ENCODE measurements at places on chromosomes 3 and 15.

- DNase-seq, result no peak
These were observed 337.3 kb downstream of the LPP start for GRCh38 chr3:188491276-188491687.

GRCh38 chr3:29171043-29171990 lies 109.6 kb upstream of the RBMS3 start:
- DNase-seq, result no peak

DNA sequence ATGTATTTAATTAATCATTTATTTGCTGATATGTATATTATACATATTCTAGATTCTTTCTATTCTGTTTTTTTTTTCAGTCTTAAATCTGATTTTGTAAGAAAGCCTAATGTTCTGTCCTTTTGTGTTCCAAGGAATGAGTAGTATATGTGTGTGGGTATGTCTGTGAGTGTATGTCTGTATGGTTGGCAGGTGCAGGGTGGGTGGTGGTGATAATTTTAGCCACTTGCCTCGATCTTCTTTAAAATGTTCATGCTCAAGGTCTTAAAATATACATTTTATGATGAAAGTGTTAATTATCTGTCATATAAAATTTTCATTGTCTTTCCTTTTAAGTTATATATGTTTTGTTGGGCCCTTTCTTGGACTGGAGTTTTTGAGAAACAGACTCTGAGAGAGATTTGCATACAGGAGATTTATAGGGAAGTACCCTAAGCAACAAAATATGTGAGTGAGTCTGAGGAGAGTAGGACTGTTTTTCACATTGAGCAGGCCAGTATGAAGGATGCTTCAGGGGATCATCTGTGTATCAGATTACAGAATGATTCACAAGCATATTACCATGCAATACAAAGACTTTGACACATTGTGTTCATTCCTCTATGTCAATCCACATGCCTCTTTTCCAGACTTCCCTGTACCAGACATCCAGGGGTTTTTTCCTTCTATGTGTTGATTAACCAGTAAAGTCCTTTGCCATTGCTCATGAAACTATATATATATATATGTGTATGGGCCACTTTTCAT lies 211.0 kb upstream of the DPPA4 start:
- DNase-seq, result no peak

DNA sequence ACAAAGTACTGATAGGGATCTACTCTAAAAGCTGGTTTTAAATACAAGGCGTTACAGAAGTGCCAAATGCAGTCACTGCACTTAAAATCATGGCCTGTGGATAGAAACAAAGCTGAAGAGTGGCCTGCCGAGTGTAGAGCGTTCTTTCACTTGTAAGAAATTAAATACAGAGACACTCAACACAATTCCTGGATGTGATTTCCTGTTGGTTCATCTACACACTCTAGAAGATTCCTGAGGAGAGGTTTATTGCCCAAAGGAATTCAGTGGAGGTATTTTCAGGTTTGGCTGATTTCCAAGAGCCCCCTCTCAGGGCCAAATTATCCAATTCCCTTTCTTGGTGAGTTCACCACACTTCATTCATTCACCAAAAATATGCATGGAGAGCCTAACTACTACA lies 200.3 kb upstream of the IL12A start:
- no peak for DNase-seq

DNA sequence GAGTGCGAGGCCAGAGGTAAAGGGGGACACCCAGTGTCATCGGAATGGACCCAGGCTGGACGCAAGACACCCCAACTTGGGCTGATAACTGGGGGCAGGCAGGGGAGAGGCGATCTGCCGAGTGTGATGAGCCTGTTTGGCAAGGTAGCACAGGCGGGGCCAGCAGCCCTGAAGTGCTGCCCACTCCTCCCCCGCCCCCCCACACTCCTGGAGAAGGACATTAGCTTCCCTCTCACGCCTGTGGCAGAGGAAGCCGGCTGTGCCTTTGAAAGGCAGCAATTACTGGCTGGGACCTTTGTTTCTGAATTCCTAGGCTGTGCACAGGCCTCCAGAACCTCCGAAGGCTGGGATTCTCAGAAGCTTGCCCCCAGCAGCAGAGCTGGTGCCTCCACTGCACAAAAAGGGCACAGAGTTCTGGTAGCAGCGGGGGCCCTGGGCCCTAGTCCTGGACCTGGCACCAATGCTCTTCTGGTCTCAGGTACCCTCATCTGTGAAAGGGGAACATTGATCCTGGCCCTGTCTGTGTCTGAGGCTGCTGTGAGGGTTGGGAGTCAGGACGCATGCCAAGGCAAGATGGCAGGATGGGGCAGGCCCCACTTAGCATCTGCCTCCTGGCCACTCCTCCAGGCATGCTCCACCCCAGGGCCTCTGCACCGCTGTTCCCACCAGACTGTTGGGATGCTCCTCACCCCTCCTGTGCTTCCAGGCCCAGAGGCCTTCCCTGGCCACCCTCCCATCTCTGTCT lies 28.6 kb downstream of the IQSEC1 start:
- DNase-seq, result no peak

GRCh38 chr3:97105989-97106651 lies 291.7 kb downstream of the EPHA6 start:
- DNase-seq, result no peak

DNA sequence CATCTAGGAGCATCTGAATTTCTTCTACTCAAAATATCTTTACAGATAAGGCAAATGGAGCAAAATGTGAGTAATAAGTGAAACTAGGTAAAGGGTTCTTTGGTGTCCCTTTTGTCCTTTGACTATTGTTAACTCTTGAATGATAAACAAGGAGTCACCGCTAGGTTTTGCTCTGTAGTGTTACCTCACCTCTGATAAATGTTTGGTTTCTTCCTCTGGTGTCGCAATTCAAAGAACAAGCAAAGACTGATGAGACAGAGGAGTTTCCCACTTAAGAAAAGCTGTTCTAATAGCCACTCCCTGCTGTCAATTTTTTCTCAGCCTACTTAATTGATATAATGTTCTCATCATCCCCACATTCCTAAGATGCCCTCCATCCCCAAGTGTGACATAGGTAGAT lies 925.9 kb downstream of the IGSF11 start:
- no peak for DNase-seq

DNA sequence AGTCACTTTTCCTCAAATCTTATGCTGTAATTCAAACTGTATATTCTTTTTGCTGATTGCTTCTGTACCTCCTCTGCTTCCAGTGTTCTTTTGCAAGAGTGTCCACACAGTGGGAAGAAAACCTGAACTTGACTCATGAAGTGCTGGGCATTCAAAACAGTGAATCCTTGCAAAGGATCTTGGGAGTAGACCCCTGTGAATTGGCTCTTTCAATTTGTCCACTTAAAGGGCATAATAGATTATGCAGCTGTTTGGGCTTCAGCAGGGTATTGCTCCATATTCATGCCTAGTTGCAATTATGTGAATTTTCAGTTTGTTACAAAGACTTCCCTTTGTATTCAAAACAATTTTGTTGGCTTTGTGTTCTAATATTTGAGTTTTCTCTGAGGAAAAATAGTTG lies 11.4 kb downstream of the ZFAND6 start:
- no peak for DNase-seq

DNA sequence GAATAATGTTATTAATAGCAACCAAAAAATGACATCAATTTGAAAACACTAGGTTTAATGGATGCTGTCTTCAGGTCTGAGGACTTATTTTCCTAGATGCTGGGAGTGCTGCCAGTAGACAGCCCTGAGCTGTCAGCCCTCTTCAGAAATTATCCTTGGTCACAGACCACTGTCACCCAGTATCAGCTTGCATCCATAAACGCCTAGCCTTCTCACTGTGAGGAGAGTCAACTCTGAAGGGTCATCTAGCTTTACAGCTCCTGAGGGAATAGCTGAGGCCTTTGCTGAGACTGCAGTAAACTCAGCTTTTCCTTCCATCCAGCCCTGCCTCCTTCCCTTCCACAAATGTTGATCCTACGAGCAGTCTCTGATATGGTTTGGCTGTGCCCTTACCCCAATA lies 19.4 kb upstream of the MNS1 start:
- no peak for DNase-seq

DNA sequence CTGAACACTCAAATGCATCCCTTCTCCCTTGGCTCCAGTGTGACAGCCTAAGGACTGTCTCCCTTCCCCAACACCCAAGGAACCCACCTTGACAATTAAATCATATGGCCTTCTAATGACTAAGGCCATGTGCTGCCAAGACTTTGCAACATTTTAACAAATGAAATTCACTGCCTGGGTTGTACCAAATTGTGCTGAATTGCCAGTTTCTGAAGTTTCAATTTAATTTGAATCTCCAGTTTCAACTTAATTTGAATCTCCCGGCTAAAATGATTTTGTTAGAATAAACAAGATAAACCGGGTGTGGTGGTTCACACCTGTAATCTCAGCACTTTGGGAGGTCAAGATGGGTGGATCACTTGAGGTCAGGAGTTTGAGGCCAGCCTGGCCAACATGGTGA lies 72.4 kb upstream of the RAP2B start:
- DNase-seq, result no peak

GRCh38 chr3:39639344-39640236 lies 169.8 kb upstream of the MYRIP start:
- no peak for DNase-seq

DNA sequence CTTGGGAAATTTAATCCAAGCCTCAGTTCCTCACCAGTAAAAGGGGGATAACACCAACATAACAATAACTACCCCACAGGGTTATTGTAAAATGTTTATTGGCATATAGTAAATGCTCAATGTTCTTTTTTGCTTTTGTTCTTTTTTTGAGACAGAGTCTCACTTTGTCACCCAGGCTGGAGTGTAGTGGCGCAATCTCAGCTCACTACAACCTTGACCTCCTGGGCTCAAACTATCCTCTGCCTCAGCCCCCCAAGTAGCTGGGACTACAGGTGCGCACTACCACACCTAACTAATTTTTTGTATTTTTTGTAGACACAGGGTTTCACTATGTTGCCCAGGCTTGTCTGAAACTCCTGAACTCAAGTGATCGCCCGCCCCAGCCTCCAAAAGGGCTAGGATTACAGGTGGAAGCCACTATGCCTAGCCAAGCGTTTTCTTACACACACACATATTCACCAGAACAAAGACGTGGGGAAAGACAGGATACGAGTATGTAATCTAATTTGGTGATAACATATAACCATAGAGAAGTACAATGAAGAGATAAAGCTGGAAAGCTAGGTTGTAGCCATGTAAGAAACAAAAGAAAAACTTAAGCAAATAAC lies 11.7 kb downstream of the STAG1 start:
- no peak for DNase-seq

DNA sequence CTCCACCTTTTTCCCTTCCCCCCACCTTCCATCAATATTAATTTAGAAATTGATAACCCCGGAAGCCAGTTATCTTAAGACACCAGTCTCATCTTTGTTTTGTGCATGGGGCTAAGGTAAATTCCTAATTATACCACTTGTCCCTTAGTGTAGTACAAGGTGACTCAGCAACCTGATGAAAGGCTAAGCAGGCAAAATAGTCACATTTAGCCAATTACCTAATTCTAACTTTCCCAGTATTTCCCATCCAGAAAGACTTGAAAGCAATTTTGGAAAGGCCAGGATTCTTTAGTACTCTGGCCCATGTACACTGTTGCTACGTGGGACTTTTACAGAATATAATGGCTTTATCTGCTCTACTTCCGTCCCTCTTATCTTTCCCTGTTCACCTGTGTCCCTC lies 72.6 kb downstream of the SETD5 start:
- DNase-seq, result no peak

DNA sequence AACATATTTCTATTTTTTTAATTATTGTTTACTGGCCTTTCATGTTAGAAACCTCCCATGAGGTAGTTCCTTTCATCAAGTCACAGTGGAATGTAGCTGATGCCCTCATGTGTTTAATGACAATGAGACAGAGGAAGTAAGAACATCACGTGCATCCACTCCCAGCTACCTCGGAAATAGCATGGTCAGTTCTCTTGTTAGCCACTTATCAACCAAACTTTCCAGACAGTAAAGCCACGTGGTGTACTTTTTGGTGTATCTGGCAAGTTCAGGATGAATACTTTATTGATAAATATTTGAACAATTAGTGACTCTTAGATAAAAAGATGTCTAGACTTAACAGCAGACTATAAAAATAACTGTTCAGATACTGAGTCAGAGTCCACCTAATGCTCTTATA lies 781.7 kb downstream of the MECOM start:
- no peak for DNase-seq

- DNase-seq, result no peak
These were observed 154.9 kb downstream of the CHDH start for GRCh38 chr3:53691349-53691748.

- no peak for DNase-seq
These were observed 290.5 kb upstream of the GADL1 start for GRCh38 chr3:31185062-31185357.

GRCh38 chr3:86887876-86888275 lies 103.1 kb downstream of the VGLL3 start:
- no peak for DNase-seq

DNA sequence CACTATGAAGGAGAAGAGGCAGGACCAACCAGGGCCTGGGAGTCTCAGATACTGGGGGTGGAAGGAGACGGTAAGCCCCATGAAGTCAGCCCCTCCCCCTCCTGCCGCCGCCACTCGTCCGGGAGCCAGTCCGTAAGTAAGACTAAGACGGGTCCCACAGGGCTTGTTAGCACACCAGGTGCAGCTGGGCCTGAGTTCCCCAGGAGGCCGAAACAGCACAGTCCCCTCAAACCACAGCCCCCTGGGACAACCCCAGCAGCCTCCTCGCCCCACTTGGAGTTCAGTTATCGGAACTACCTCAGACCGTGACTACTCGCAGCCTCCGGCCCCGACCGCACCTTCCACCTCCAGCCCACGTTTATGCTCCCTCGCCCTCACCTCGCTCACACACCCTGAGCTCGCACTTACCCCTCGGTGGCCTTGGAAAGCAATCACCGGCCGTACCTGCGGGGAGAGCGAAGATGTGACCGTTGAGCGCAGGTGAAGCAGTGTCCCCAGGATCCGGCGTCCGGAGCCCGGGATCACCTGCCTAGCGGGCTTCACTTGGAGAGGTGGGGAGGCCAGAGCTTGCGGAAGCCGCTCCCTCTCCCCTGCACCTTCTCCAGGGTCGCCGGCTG lies 557 bp downstream of the ELL3 start:
- no peak for DNase-seq

DNA sequence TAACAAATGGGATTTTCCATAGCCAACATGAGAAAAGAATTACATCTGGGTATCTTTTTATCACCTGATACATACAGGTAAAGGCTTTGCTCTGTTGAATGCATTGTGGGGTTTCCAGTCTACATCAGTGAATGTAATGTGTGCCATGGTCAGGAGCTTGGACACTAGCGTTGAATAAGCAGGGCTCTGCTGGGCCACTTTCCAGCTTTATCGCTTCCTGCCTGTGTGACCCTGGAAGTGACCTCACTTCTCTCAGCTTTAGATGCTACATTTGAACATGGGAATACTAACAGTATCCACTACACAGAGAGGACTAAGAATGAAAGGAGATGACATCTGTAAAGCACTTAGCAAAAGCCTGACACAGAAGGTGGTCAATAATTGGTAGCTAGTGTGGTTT lies 40.1 kb downstream of the TTC23 start:
- DNase-seq, result no peak

- DNase-seq, result no peak
These were observed 4.2 kb downstream of the AMOTL2 start for GRCh38 chr3:134369861-134370596.

GRCh38 chr3:186540221-186540834 lies 3.9 kb downstream of the CRYGS start:
- peak; percentile 73 for DNase-seq
